Neural crest cell (in vitro differentiated cells): ENCODE measurements at places on chromosomes 1 and 21. TPM values are rescaled to one million over a fixed set of nuclear protein-coding genes. Genes with fewer than 3 reads are reported as not detected.
A peak's percentile ranks its signal among the peaks of the same experiment; 100 is the strongest.

DNA sequence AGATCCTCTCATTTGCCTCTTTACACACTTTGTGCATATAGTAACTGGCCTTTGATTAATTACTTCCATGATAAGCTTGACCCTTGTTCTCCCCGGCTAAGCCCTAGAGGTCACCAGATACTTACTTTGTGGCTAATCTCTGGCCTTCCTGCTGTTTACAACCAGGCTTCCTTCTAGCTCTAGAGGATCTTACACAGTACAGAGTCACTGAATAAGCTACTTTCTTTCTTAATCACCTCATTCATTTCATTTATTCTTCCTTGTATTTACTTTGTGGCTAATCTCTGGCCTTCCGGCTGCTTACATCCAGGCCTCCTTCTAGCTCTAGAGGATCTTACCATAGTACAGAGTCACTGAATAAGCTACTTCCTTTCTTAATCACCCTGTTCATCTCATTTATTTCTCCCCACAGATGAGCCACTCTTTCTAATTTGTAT is 144.3 kb upstream of the C1orf21 start:
- H3K36me3 ChIP-seq = no peaks in the 10 kb centered on the region
- no peak overlapping the region for H3K4me3 ChIP-seq
- H3K4me1 ChIP-seq = no peaks in the 10 kb centered on the region
- no peaks in the 10 kb centered on the region for H3K27me3 ChIP-seq
- H3K27ac ChIP-seq = no peak overlapping the region

DNA sequence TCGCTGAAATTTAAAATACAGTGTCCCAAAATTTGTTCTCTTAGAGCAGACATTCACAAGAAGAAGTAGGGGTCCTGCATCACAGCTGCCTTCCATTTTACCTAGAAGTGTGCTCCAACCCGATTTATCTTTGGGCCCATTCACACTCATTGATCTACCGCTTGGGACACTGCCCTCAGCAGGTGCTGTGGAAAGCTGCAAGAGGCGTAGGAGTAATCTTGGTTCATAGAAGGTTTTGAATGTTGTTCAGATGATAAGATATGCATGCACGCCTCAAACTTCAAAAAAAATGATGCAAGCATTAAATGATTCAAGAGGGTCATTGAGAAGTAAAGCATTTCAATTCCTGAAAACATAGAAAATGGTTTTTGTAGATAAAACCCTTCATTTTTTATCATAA is 18.6 kb upstream of the C1orf105 start:
- H3K27me3 ChIP-seq = no peaks in the 10 kb centered on the region
- H3K36me3 ChIP-seq = no peaks in the 10 kb centered on the region
- no peak for DNase-seq
- H3K27ac ChIP-seq = no peak overlapping the region
- H3K4me3 ChIP-seq = no peak overlapping the region

Gene DMBX1
- total RNA-seq = not detected in 2 replicates

Gene KRTAP13-1
- not detected in 2 replicates for total RNA-seq

DNA sequence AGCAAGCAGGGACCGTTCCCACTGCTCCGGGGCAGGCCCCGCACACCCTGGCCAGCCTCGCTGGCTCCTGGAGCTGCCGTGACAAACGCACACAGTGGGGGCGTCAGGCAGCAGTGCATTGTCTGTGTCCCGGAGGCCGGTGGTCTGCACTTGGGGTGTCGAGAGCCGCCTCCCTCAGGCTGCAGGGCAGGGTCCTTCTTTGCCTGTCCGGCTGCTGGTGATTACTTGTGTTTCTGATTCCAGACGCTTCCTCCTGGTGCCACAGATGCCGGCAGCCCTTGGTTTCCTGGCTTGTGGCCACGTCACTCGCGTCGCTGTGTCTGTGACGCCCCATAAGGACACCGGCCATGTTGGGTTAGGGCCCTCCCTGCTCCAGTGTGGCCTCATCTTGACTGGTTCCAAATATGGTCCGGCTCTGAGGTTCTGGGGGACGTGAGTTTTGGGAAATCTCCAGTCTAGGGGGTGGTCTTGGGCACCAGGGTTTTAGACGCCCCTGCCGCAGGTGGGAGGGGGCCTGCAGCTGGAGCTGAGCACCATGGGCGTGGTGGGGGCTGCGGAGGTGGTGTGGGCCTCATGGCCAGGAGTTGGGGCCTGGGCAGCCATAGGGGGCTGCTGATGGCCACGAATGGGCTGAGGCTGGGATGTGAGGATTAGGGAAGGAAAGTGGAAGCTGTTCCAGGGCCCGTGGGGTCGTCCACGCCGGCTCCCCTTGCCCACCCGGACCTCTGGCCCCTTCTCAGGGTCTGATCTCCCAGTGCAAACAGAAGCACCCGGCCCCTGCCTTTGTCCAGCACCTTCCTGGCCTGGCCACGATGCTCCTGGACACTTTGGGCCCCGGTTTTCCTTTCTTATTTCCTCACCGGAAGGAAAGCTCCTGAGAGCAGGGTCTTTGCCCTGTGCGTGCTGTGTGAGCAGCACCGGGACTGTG is 41.0 kb downstream of the SLX9 start:
- no peaks in the 10 kb centered on the region for H3K36me3 ChIP-seq
- peaks cover 5% of the 10 kb centered on the region for H3K4me1 ChIP-seq
- DNase-seq = no peak
- H3K27me3 ChIP-seq = no peaks in the 10 kb centered on the region
- no peak overlapping the region for H3K4me3 ChIP-seq
- peak overlapping the region; percentile 89 for H3K27ac ChIP-seq

Gene SPTA1
- total RNA-seq = not detected in 2 replicates

GRCh38 chr1:101431956-101432510 is 195.2 kb downstream of the S1PR1 start:
- H3K36me3 ChIP-seq = no peaks in the 10 kb centered on the region
- no peaks in the 10 kb centered on the region for H3K4me1 ChIP-seq
- no peak overlapping the region for H3K27ac ChIP-seq
- no peaks in the 10 kb centered on the region for H3K27me3 ChIP-seq
- DNase-seq = no peak

GRCh38 chr1:116766616-116767469 is 12.6 kb downstream of the CD2 start:
- no peak overlapping the region for H3K27ac ChIP-seq
- DNase-seq = no peak
- no peaks in the 10 kb centered on the region for H3K27me3 ChIP-seq
- no peak overlapping the region for H3K4me3 ChIP-seq
- H3K4me1 ChIP-seq = peaks cover 23% of the 10 kb centered on the region
- H3K36me3 ChIP-seq = no peaks in the 10 kb centered on the region
